ENCODE measurements at places on chromosomes 5 and 9. TPM values are rescaled to one million over a fixed set of nuclear protein-coding genes. Genes with fewer than 3 reads are reported as not detected.

Gene NTRK2
- total RNA-seq: 23.2 TPM

DNA sequence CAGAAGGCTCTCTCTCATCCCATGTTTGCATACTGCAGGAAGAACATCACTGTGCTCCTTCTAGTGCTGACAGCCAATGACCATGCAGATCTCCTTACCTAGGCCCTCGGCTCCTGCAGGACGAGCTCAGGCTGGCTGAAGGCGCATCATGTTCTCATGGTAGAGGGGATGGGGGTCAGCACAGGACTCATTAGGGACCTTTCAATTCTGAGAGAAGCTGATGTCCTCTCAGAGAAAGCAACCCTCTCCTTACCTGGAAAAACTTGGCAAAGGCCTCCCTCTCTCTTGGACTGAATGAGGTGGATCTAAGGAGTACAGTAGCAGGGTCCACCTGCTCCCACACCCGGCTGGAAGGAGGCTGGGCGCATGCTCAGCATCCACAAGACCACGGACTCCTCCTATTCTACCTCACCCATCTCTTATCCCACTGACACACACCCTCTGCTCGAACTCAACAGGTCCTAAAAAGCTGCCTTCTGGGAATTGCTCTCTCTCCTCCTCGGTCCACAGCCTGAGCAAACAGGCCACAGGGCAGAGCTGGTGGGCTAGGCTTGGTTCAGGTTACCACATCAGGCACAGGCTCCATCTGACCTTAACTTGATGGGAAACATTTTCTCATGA lies 2.9 kb downstream of the IPPK start:
- no peak overlapping the region for H3K27ac ChIP-seq
- peaks cover 6% of the 10 kb centered on the region for H3K4me1 ChIP-seq
- no peak for DNase-seq
- no peaks in the 10 kb centered on the region for H3K27me3 ChIP-seq

- H3K27me3 ChIP-seq: no peaks in the 10 kb centered on the region
- H3K27ac ChIP-seq: no peak overlapping the region
- no peaks in the 10 kb centered on the region for H3K36me3 ChIP-seq
- DNase-seq: no peak
- H3K4me3 ChIP-seq: no peak overlapping the region
Observed at GRCh38 chr5:154222414-154222813, 31.9 kb downstream of the GALNT10 start.

DNA sequence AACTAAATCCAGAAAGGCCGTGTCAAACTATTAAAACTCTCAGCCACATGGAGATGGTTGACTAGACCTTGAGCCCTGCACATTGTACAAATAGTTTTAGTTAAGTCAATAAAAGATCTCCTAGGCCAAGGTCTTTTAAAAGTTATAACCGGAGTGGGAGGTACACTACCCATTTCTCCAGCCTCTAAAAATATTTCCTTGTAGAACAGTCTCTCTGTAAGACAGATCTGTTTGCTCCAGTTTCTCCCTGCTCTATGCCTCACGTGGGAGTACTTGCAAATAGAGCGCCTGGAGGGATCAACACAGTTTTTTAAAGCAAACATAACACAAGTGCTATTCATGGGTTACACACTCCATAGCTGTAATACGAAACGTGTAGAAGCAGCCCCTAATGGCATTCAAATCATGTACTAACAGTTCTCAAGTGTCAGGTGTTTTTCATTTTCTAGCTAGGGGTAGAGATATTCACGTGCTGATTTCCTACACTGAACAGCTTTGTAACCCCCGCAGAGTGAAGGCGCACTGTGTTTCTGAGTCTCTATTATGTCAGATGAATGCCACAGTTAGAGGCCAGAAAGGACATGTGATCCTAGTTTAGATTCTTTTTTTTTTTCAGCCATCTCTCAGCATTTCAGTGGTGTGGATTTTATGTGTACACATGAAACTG lies 703.4 kb upstream of the GRAMD2B start:
- H3K27me3 ChIP-seq: no peaks in the 10 kb centered on the region
- no peak overlapping the region for H3K27ac ChIP-seq
- H3K4me1 ChIP-seq: no peaks in the 10 kb centered on the region
- no peak overlapping the region for H3K4me3 ChIP-seq
- H3K36me3 ChIP-seq: no peaks in the 10 kb centered on the region

- DNase-seq: no peak
- no peaks in the 10 kb centered on the region for H3K27me3 ChIP-seq
- H3K27ac ChIP-seq: peak overlapping the region; percentile 28
- H3K4me1 ChIP-seq: no peaks in the 10 kb centered on the region
Observed at GRCh38 chr9:6229619-6230018, 14.0 kb downstream of the IL33 start.

Gene ABLIM3
- 49.5 TPM for total RNA-seq

- no peak for DNase-seq
- H3K27me3 ChIP-seq: no peaks in the 10 kb centered on the region
- H3K4me3 ChIP-seq: no peak overlapping the region
- no peaks in the 10 kb centered on the region for H3K4me1 ChIP-seq
- no peak overlapping the region for H3K27ac ChIP-seq
Observed at GRCh38 chr5:37552161-37552560, 173.0 kb downstream of the WDR70 start.

DNA sequence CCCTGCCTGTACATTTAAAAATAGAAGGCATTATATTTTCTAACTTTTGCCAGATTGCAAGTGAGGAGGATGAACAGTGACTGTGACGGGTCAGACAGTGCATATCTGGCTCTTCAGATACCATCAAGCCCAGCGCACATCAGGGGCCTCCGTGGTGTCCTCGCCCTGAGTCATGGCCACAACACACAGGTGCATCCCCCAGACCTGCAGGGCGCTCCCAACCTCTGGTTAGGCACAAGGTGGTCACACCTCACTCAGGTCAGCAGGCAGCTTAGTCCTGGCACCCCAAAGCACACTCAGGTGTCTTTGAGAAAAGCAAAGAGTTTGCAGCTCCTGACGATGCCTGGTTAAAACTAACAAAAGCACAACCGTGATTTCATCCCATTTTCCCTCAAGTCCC lies 28.6 kb downstream of the IRX2 start:
- no peaks in the 10 kb centered on the region for H3K4me1 ChIP-seq
- H3K4me3 ChIP-seq: no peak overlapping the region
- no peaks in the 10 kb centered on the region for H3K27me3 ChIP-seq
- no peak for DNase-seq

Gene FCN2
- total RNA-seq: not detected
